PC-3 (cell line): ENCODE measurements at places on chromosomes 16 and 17.

GRCh38 chr16:28265822-28266221 is 26.5 kb upstream of the SBK1 start:
- DNase-seq, result no peak

DNA sequence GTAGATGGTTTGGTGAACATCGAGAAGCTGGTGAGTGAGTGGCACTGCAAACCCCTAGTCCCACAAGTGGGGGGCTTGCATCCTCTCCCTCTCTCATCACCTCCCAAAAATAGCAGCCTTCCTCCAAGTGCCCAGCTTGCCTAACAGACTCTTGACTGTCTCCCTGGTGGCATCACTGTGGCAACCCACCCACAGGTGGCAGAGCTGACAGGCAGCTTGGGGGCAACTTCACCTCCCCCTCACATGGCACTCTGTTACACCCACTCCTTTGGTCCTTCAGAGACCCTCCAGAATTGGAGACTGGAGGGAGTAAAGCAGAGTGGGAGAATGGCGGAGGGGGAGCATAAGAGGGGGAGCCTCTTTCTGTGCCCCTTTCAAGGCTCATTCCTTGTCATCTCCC is 15.7 kb downstream of the RAPGEFL1 start:
- no peak for DNase-seq

GRCh38 chr16:50152351-50152806 is 727 bp upstream of the TENT4B start:
- DNase-seq, result peak; percentile 28

DNA sequence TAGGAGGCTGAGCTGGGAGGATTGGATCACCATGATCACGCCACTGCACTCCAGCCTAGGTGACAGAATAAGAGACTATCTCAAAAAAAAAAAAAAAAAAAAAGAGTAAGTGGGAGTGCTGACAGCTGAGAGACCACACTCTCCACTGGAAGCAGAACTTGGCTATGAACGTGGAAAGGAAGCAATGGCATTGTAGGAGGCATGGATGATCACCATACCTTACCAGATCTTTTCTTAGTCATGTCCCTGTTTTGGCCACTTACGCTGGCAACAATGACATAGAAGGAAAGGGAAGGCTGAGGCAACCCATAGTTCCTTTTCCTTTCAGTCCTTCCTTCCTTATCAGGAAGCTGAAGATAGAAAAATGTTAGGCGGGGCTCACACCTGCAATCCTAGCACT is 3.7 kb upstream of the ATP1B2 start:
- no peak for DNase-seq

GRCh38 chr17:41617136-41617535 is 4.6 kb upstream of the KRT16 start:
- no peak for DNase-seq

GRCh38 chr16:70715055-70715858 is 29.4 kb upstream of the MTSS2 start:
- DNase-seq, result peak; percentile 98

- no peak for DNase-seq
These were observed 1045.4 kb upstream of the EEF2KMT start for GRCh38 chr16:6143020-6143419.

DNA sequence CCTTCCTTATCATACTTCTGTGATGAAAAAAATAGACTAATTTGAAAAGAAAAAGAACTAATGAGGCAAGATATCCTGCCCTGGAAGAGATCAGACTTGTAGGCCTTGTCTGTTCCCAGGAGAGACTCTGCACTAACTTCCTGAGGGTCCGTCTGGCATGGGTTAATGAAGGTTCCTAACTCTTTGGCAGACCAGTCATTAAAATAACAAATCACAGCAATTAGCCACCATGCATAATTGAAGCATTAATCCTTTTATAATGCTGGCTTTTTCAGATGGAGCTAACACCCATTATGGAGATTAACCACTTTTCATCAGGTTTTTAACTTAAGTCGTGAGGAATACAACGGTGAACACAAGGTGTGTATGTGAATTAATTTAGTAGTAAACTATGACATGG is 10.4 kb upstream of the KRT10 start:
- no peak for DNase-seq

GRCh38 chr17:31493656-31494155 is 102.2 kb downstream of the RAB11FIP4 start:
- DNase-seq, result no peak

DNA sequence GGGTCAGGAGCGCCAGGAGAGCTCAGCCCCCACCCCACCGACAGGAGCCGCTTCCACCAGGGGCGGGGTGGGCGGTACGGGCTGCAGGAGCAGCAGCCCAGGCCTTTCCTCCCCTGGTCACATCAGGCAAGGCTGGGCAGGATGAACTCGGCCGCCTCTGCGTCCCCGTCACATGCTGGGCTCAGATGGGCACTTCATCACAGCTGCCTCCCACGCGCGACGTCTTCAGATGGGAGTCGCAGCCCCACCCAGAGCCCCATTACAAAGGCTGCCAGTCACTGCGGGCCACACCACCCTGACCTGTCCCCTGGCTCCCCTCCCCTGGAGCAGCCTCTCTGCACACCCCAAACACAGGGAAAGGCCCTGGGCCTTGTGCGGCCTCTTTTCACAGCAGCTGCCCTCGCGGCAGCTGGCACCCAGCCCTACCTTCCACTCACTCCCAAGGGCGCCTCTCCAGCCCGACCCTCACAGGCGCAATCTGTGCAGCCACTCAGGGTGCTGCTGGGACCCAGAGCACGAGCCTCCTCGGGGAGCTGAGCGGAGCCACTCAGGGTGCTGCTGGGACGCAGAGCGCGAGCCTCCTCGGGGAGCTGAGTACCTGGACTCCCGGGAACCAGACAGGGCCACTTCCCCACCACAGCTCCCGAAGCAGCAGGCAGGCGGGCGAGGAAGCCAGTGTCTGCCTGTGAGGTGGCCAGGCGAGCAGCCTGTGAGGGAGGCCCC is 4.7 kb downstream of the ZNF598 start:
- no peak for DNase-seq

- no peak for DNase-seq
These were observed 46.6 kb downstream of the ZNRF1 start for GRCh38 chr16:75045424-75045823.

DNA sequence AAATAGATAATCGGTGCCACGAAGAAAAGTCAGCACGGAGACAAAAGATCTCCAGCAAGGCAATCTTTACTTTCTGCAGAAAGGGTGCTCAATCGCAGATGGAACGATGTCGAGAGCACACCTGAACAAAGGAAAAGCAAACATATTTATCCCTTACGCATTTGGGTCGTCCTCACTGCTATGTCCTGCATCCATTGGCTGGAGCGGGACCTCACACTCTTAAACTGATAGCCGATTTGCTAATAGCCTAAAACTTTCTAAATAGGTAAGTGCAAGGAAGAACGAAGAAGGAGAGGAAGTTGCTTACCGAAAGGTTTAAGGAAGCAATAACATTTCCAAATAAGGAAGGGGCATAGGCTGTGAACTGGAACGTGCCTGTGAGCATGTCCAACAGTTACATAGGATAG is 1.2 kb upstream of the AKAP10 start:
- DNase-seq, result no peak

DNA sequence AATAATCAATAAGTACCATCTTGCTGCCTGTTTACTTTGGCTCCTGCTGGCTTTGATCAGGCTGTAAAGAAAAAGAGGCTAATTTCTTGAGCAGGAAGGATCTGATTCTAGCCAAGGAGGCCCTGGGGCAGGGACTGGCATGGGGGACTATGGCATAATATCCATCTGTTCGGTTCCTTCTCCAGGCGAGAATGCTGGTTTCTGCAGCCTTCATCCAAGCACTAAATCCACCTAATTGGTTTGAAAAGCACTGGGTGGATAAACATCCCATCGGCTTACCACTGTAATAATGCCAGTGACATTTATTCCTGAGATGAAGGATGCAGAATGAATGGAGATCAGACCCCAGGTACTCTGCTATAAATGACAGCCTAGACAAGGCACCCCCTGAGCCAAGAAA is 180.0 kb upstream of the ASIC2 start:
- DNase-seq, result no peak

DNA sequence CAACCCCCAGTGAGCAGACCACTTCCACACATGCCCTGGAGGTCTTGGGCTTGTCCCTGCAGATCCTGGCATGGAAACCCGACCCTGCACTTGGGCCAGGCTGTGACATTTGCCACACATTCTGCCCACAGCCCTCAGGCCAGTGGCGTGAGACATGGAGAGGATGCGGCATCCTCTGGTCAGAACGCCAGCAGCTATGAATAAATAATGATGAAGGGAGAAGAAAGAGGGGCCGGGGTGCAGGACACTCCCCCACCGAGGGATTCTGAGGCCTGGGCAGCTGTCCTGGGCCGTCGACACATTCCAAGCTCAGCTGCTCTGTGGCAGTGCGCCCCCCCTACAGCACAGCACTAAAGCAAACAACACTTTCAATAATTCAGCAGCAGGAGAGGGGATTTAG is 148.8 kb downstream of the ENGASE start:
- no peak for DNase-seq

- DNase-seq, result no peak
These were observed 11.2 kb upstream of the NUDT16L1 start for GRCh38 chr16:4682084-4682591.

DNA sequence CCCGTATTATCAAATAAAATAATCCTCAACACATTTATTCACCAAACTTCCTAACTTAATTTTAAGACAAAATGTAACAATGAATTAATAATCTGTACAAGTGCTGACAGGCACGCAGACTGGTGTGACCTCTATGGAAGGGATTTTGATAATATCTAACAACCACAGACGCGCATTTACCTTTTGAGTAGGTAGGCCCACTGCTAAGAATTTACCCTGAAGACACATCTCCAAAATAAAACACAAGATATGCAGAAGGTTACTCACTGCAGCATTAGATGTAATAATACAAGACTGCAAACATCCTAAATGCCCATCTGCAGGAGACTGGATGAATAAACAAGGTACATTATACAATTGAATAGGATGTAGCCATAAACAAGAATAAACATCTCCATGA is 22.7 kb upstream of the CMTM4 start:
- DNase-seq, result no peak

DNA sequence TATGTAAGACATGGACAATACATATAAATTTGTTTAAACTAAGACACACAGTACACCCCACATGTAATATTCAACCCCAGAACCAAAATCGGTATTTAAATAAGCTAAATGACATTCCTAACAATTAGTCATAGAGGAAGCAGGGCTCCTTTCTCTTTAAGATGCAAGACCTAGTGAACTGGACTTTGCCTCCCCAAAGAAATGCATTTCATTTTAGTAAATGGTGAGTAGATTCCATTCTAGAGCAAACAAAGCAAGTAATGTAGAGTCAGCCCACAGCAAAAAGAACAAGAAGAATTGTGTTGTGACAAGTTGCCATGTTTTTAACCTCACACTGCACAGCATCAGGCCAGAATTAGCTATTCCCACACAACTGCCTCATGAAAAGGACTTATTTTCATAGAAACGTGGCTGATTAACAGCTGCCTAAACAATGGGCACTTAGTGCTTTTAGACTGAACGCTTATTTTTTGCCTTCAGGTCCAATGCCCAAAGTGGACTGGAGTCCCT is 14.4 kb downstream of the DNAJC7 start:
- peak; percentile 39 for DNase-seq

DNA sequence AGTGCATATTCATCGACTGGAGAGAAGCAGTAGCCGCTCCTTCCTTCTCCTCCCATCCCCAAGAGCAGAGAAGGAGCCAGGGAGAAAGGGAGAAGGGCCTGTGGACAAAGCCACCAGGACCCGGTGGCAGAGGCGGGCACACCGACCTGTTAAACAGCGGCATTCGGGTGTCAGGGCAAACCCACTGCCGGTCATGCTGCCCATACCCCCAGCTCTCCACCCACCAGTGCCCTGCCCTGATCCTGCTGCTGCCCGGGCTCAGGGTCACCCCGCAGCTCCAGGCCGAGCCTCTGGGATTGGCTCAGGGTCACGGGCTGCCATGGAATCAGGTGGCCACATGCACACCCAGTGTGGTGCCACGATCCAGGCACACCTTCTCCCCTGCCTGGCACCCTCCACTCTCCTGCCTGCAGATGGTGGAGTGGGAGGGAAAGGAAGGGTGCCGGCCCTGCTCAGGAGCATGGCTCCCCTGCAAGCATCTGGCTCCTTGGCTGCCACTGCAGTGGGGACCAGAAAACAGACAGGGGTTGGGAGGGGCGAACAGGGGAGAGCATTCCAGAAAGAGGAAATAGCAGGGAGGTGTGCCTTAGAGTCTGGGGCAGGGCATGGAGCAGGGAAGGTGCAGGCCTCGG is 18.3 kb upstream of the RASD1 start:
- no peak for DNase-seq

DNA sequence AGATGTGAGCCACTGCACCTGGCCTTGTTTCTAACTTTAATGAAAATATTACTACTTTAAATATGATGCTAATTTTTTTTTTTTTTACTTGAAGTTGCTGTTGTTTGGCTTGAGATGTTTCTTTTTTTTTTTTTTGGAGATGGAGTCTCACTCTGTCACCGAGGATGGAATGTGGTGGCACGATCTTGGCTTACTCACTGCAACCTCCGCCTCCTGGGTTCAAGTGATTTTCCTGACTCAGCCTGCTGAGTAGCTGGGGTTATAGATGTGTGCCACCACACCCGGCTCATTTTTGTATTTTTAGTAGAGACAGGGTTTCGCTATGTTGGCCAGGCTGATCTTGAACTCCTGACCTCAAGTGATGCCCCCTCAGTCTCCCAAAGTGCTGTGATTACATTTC is 23.6 kb downstream of the IGSF6 start:
- no peak for DNase-seq

DNA sequence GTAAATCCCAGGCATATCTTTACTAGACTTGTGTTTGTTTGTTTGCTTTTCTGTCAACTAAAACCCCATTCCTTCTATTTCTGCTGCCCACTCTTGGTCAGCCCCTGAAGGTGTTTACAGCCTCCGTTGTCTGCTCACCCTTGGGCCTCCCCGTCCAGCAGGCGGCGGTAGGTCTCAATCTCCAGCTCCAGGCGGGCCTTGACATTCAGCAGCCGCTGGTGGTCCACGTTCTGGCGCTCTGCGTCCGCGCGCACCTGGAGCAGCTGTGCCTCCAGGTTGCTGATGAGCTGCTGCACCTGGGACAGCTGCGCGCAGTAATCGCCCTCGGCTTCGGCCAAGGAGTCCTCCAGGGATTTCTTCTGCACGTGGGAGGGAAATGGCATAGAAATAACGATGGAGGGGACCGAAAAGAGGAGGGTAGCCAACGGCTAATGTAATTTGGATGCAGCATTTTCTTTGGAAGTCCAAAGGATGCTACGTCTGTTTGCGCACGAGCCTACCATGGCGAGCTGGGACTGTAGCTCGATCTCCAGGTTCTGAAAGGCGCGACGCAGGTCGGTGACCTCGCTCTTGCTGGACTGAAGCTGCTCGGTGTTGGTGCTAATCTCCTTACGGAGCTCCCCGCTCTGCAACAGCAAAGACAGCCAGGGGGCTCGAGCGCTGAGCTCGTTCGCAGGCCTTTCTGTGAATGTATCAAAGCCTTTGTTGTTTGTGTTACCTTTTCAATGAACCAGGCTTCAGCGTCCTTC is 3.9 kb downstream of the KRT12 start:
- DNase-seq, result no peak

DNA sequence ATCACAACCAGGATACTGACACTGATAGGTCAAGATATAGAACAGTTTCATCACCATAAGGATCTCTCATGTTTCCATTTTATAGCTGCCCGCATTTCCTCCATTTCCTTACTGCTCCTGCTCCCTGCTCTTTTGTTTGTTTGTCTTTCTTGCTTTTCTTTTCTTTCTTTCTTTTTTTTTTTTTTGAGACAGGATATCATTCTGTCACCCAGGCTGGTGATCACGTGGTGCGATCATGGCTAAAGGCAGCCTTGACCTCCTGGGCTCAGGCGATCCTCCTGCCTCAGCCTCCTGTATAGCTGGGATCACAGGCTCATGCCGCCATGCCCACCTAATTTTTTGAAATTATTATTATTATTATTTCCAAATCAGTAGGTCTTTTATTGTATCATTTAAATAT is 31.7 kb downstream of the PRAC1 start:
- no peak for DNase-seq

- DNase-seq, result no peak
These were observed 3.3 kb downstream of the UBTF start for GRCh38 chr17:44216173-44216572.
